ENCODE measurements at places on chromosomes 3 and 15.
A peak's percentile ranks its signal among the peaks of the same experiment; 100 is the strongest.

DNA sequence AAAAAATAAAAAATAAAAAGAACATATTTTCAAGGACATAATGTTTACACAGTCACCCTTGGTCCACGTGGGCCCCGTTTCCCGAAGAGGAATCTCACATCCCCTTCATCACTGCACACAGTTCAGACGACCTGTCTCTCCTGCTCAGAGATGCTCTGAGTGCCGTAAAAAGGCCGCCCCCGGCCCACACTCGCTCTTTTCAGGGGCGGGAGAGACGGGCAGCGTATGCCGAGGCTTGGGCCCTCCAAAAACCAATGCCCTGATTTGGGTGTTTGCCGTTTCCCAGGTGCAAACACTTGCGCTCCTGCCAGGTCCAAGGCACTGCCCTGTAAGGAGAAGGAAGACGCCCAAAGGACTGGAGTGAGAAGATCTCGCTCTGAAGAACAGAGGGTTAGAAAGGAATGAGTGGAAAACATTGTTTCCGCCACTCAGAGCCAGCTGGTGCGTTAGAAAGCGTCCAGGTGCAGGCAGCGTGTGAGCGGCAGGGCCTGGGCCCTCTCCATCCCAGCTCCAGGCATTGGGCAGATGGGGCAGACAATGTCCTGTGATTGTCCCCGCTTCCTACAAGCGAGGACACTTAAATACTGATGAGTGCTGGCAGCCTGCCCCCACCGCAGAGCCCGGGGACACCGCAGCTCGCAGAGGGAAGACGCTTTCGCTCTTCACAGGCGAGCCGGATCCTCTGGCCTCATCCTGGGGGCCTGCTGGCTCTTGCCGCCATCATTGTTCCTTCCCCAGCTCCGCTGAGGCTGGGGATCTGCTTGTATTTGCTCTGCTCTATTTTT lies 53.2 kb downstream of the NIPA2 start:
- no peak for DNase-seq

GRCh38 chr15:77840991-77841775 lies 208.5 kb upstream of the LINGO1 start:
- DNase-seq = no peak

- DNase-seq = no peak
Observed at GRCh38 chr3:197750858-197751737, 1.4 kb downstream of the FYTTD1 start.

- DNase-seq = no peak
Observed at GRCh38 chr3:42442640-42443039, 32.2 kb upstream of the LYZL4 start.

DNA sequence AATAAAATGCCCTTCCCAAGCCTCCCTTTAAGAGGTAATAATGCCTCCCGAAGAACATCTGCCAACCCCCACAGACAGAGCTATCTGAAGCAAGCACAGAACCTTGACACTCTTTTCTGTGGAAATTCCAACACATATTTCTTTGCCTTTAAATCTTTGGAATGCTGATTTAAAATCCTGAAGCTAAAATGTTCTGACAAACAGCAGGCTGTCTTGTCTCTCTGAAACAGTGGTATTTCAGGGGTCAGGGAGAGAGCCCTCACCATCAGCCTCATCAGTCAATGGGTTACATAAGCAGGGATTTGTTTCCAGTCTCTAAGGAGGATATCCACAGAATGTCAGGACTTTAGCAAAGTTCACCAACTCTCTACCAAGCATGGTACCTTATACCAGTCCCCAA lies 27.8 kb upstream of the ARHGEF3 start:
- DNase-seq = no peak

GRCh38 chr15:64571857-64572291 lies 111.5 kb downstream of the ZNF609 start:
- no peak for DNase-seq

DNA sequence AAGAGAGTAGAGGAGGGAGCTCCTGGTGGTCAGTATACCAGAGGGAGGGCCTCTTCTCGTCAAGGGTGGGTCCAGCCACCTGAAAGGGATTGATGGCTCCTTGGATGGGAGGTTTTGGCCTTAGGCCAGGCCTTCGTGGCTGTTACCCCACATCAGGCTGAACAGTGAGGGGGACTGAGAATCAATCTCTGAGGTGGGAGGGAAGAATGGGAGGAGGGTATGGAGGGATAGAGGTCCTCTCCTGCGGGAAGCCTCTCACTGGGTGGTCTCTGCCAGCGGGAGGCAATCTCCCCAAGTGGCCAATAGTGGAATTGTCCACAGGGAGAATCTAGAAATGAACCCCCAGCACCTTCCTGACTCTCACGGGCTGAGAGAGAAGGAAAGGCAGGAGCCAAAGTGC lies 53.5 kb downstream of the BSN start:
- DNase-seq = no peak

DNA sequence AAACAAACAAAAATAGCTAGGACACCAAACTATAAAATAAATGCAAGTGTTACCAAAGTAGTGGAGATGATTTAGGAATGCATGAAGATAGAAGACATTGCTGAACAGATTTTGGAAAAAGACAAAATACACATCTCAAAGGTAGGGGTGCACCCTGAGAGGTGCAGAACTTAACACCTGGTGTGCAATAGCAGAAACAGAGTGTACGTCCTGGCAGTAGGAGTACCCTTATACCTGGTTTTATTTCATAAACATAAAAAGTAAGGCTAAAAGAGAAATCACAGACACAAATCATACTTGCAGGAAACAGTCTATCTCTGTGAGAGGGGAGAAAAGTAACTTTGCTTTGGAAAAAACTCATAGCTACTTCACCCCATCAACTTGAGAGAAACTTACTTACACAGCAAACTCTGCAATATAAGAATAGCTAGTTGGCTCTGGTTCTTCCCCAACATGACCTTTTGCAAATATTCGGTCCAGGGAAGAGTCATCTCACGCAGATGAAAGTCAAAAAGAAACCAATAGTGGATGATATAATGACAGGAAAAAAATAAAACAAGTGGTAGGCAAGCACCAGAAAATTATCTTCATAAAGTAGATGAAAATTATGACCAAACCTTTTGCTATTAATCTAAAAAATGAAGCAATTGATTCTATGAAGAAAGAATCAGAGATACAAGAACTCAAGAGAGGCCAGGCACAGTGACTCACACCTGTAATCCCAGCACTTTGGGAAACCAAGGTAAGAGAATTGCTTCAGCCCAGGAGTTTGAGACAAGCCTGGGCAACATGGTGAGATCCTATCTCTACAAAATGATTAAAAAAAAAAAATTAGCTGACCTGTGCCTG lies 108.9 kb upstream of the BNIP2 start:
- no peak for DNase-seq

DNA sequence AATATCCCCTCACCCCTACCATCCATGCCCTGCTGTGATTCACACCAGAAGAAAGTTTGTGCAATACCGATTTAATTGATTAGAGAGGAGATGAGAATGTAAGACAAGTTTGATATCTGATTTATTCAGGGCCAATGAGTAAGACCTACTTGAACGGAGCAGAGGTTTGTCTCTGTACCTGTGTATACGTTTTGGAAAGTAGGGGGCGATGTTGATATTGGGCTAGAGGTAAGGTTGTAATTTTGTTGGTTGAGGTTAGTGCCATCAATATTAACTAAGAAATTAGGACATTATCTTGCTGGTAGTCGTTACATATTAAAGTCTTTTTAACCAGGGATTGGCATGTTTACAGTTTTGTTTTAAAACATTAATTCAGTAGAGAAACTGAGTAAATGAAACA lies 20.5 kb downstream of the EAF2 start:
- no peak for DNase-seq

DNA sequence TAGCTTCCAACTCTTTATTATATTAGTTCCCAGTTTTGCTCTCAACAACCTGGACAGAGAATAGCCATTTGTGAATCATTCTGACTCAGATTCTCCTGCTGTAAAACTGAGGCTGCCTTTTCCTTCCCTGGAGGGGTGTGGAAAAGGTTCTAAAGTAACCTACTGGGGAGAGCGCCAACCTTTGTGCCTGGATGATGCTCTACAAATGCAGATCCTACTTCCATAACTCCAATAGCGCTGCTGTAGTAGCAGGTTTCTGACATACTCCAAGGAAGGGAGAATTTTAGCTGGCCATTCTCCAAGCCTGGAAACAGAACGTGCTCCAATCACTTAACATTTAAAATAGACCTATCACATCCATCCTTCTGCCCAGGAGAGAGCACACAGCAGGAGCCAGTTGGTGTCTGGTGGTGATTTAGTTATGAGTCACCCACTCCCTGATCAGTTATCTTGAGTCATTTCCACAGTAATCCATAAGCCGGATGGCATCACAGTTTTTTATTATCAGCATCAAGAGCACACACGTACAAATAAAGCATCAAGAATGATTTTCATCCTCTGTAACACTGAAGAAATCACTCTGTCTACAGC lies 38.3 kb downstream of the MYH15 start:
- no peak for DNase-seq

DNA sequence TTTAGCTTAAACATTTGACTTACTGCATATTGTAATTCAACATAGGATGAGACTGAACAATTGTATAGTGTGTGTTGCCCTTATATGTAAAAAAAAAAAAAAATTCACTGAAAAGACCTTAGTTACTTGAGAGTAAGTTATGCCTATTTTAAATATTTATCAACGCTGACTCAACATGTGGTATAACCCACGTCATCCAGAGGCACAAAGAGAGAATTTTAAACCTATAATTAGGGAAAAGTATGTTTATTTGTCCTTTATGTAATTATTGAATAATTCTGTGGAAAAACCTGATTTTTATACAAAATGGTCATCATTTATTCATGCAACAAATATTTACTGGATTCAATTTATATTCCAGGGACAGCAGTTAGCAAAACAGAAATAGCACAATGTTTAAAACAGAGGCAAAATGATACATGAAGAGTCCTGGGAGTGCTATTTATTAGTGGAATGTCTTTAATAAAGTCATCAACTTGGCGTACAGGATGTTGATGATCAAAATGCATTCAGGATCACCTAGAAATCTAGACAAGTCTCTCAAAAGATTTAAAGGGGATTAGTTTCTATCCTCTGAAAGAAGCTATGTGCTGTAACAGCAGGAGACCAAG lies 223.7 kb downstream of the PCCB start:
- DNase-seq = no peak

- DNase-seq = no peak
Observed at GRCh38 chr3:102089904-102090720, 240.8 kb downstream of the NFKBIZ start.

GRCh38 chr3:51777985-51778384 lies 1.1 kb downstream of the IQCF6 start:
- DNase-seq = peak; percentile 6

GRCh38 chr3:115785782-115786181 lies 162.5 kb downstream of the GAP43 start:
- DNase-seq = no peak

- no peak for DNase-seq
Observed at GRCh38 chr3:158244274-158244673, 134.4 kb downstream of the RSRC1 start.

GRCh38 chr15:46685681-46686080 lies 1031.6 kb upstream of the SEMA6D start:
- no peak for DNase-seq

GRCh38 chr3:177439694-177440269 lies 242.5 kb upstream of the TBL1XR1 start:
- DNase-seq = no peak

- no peak for DNase-seq
Observed at GRCh38 chr3:188240189-188240981, 86.4 kb downstream of the LPP start.

GRCh38 chr15:71111181-71111565 lies 4.1 kb upstream of the THSD4 start:
- no peak for DNase-seq

- DNase-seq = no peak
Observed at GRCh38 chr3:1092771-1093170, at the start of gene CNTN6. TSS of gene CNTN6 (plus strand) at chr3:1093024. CDS start at chr3:1148009, 54,985 bp downstream.

DNA sequence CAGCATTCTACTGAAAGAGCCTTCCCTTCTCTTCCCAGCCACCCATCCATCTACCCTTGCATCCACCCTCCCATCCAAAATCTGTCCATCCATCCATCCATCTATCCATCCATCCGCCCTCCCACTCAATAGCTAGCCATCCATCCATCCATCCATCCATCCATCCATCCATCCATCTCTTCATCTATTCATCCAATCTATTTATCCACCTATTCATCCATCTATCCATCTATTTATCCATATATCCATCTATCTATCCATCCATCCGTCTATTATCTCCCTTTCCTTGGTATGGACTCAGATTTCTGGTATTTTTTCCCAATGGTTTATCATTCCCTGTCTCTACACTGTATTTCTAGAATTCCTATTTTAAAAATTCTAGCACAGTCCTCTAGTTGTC lies 46.1 kb upstream of the PPARG start:
- DNase-seq = no peak

- no peak for DNase-seq
Observed at GRCh38 chr3:16392065-16392464, 121.4 kb downstream of the RFTN1 start.

GRCh38 chr3:197028728-197029510 lies 698 bp downstream of the MELTF start:
- DNase-seq = no peak

DNA sequence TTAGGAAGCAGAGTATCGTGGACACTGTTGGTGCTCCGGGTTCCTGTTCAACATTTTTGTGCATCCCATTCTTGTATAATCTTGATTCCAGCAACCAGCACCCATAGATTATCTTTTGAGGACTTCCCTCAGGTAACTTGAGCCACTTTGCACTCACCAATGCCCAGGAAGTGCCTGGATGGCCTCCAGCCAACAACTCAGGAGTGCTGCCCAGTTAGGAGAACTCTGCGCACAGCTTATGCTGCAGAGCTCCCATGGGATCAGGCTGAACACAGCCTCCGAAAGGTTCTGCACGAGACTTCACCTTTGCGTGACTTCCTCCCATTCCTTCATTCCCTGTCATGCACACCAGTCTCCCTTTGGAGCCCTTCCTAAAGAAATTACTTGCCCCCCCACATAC lies 64.3 kb upstream of the LRRN1 start:
- no peak for DNase-seq

- no peak for DNase-seq
Observed at GRCh38 chr3:81352867-81353266, 408.6 kb downstream of the GBE1 start.

DNA sequence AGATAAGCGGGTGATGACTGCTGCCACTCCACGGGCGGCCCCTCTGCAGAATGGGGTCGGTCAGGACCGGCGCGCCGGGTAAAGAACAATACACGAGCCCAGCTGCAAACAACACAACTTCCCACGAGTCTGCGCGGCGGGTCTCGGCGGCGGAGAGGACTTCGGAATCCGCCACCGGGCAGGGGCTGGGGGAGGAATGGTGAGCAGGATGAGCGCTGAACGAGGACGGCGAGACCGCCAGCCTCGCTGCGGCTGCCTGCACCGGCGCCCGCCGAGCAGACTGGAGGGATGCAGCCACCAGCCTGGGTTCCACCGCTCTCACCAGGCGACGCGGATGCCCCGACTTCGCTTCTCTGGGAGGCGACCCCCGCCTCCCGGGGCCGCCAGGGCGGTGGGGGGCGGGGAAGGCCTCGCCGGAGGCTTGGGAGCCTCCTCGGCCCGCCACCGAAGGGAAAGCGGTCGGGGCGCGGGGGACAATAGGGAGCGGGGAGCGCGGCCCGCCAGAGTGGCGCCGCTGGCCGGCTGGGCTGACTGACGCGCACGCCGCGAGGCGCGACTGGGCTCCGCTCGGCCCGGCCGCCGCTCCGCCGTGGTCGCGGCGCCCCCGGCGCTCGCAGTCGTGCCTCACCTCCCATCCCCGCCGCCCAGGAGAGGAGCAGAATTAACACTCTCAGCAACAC lies 515 bp downstream of the ADAM10 start:
- no peak for DNase-seq
